ENCODE measurements at places on chromosomes 4 and X.

DNA sequence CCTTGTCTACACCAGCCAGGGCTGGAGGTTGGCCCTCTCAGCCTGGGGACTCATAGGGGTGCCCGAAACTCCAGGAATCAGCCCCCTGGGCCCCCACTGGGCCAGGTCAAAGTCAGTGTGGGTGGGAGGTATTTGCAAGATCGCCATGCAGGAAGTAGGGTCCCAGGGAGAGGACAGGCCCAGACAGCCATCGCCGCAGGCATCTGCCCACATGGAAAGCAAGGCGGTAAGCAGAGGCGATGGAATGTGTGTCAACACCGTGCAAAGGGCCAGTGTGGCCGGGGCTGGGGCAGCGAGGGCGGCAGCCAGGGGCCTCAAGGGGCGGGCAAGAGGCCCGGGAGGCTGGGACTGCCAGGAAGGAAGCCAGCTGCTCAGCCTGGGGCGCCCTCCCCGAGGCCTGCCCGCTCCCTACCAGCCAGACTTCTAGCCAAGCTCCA is 19.3 kb upstream of the DUSP9 start:
- no peak for DNase-seq

DNA sequence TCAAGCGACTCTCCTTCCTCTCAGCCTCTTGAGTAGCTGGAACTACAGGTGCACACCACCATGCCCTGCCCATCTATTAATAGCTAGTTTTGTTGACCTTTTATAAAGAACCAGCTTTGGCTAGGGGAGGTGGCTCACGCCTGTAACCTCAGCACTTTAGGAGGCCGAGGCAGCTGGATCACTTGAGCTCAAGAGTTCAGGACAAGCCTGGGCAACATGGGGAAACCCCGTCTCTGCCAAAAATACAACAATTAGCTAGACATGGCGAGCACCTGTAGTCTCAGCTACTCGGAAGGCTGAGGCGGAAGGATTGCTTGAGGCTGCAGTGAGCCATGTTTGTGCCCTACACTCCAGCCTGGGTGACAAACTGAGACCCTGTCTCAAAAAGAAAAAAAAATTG is 2.7 kb downstream of the TKTL1 start:
- no peak for DNase-seq

GRCh38 chrX:132267392-132267791 is 48.1 kb upstream of the RAP2C start:
- no peak for DNase-seq

DNA sequence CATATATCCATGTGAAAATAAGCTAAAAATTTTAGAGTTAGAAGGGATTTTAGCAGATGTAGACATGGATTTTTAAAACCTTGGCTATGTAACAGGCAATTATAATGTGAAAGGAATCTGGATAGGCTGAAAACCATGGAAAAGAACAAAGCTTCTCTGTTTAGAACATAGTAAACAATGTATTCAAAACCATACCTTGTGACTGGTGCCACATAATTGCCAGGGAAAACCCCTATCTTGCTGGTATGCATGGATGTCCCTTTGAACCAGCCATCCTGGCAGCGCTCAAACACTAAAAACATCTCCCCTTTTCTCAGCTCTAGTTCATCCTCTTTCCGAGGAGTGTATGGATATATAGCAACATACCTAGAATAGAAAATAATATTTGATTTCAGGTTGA is 110.6 kb upstream of the CBR4 start:
- no peak for DNase-seq

DNA sequence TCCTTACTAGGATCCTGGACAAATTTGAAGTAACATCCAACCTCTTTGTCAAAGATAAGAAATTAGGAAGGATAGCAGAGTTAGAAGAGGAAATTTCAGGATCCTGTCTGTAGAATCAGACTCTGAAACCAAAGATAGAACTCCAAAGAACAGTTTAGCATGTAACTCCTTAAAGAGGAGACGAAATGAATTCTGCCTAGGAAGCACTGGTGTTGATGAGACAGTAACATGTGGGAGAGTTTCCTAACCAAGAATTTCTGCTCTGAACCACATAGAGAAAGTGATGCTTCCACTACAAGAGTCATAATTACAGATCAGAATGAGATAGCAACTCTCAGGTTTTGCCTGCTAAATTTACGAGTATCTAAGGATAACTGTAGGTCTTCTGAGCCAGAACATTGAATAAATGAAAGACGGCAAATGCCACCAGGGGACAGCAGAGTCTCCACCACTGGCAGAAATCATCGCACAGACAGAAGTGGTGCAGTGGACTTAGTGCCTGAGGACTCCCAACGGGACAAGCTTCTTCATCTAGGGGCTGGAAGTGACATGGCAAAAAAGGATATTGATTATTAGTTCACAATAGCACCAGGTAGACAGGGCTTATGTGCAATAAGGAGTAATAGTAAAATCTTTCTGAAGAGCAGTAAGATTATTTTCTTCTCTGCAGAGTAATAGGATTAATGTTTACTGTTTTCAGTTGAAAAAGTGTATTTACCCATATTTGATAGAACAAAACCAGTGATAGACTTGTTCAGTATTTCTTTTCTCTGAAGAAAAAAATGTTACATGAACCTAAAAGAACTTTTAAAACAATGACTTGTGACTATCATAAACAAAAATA is 6.7 kb upstream of the PPID start:
- peak; percentile 85 for DNase-seq

GRCh38 chrX:35439692-35440091 is 358.4 kb upstream of the MAGEB16 start:
- DNase-seq = no peak

DNA sequence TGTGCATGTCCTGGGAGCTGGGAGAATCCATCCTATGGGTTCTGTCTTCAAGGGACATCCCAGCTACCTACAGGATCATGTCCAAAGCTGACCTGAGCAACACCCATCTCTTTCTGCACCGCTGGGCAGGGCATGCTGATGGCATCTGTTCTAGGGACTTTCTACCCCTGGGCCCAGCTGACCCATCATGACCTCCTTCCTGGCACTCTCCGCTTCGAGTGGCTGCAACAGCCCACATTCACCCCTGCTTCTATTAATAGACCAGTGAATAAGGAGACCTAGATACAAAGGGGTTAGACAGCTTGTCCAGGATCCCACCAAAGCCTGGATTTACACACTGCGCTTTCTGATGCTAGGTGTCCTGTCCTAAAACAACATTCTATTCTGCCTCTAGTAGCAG is 44.6 kb upstream of the GPR173 start:
- DNase-seq = no peak

DNA sequence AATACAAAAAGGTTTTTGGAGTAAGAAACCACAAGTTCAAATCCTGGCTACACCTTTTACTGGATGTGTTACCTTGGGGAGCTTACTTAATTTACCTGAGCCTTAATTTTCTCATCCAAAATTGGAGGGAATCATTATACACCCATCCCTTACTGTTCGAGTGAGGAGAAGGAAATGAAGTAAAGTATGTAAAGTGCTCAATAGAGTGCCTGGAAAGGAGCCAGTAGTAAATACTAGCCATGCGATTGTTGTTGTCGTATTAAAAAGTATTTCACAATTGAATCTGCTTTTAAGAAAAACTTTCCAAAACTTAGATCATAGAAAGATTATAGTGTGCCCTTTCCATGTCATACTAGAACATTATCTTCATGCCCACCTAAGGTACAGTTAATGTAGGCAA is 124.5 kb downstream of the ATXN3L start:
- DNase-seq = no peak

GRCh38 chr4:76459291-76459723 is 24.3 kb downstream of the SHROOM3 start:
- DNase-seq = no peak

DNA sequence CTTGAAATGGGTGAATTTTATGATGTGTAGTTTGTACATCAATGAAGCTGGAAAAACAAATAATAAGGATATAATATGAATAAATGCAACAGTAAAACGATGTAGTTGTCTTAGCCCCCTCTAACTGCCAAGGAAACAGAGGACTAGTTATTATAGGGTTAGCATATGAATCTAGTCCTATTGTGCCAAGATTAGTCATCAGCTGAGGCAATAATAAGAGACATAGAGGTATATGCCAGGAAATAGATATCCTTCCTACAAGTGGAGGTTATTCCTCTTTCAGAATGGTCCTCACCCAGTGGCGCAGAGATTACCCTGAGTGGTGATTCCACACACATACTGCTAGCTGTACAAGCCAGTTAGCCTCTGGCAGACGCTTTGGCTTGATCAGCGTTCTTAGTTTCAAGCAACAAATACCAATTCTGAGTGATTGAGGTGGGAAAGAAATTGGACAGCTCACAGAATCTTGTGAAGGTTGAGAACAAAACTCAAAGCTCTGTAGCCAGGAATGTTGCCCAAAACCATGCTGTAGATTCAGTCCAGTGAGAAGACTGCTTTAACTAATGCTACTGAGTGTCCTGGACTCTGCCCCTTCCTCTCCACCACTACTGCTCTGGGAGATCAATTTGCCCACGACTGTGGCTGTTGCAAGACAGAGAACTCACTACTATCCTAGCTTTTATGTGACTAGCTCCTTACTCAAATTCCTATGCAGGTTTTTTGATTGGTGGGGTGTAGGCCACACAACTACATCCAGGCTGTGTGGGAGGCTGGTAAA is 27.0 kb upstream of the ZNF280C start:
- DNase-seq = no peak

DNA sequence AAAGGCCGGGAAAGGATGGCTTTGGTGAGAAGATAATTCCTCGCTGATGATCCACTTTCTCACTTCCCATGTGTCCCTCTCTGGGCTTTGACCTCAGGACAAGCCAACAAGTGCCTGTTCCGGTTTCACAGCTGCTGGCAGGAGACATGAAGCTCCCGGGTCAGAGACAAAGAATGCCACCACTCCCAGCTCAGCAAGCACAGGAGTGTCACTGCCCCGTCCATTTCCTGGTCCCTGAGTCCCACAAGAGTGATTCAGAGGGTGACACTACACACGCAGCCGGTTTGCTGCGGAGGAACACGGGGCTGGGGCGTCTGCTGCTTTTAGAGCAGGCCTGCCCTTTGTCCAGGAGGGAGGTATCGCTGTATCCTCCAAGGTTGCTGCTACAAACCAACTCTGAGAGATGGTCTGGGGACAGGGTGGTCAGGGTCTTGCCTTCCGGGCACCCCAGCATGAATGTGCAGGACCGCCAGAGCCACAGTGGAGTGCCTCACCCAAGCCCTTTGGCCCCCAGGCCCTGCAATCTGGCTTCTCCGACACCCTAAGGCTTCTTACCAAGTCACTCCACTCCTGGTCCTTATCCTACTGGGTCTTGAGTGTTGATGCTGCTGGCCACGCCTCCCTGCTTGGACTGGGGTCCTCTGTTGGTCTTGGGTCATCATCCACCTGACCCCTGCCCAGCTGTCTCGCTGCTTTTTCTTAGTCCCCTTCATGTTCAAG is 49.5 kb downstream of the CPZ start:
- no peak for DNase-seq

DNA sequence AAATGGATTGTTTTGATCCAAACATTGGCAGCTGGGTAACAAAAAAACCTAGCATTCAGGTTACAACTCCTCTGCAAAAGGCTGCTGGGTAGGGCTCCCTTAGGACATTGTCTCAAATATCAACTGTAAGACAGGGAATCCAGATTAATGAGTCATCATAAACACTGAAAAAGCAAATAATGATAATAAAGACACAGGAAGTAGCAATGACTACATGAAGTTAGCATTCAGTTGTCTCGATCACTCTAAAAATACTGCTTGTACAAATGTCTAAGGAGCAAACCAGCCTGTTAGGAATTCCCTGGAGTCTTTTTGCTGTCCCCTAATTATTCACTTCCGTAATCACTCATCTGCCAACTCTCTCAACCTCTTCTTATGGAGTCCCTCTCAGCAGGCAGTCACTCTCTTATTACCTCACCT is 259.2 kb downstream of the GPC3 start:
- DNase-seq = no peak

Data from hematopoietic multipotent progenitor cell treated with erythropoietin and hydrocortisone succinate and interleukin-3 and kit ligand, for 6 days (in vitro differentiated cells).